ENCODE measurements at places on chromosomes 11 and 22.

- DNase-seq = no peak
Observed at GRCh38 chr11:76008474-76008873, 193.5 kb downstream of the UVRAG start.

GRCh38 chr11:2185324-2186085, 13.9 kb upstream of the TH start:
- no peak for DNase-seq

DNA sequence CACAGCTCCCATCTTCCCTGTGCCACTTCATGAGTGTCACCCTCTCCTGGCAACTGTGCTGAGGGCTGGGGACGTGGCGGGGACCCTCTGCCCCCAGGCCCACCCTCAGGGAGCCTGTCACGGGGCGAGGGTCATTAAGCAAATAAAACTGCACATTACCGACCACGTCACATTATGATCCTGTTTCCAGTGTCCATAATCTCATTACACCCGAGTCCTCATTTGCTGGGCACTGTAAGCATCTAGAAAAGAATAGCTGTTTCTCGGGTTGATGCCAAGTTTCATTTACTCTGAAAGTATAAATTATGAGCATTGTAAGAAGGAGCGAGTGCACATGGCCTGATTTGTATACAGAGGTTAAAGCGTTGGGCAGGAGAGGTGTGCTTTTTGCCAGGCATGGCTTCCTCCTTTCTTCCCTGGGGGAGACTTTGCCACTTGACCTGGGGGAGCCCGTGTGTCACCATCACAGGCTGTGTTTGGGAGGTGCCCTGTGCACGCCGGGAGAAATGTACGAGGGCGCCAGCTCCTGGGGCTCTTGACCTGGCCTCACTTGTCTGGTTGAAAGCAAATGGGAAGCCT, 50.5 kb downstream of the LRP5 start:
- DNase-seq = no peak

GRCh38 chr11:86978756-86979608, 23.8 kb upstream of the FZD4 start:
- DNase-seq = no peak

DNA sequence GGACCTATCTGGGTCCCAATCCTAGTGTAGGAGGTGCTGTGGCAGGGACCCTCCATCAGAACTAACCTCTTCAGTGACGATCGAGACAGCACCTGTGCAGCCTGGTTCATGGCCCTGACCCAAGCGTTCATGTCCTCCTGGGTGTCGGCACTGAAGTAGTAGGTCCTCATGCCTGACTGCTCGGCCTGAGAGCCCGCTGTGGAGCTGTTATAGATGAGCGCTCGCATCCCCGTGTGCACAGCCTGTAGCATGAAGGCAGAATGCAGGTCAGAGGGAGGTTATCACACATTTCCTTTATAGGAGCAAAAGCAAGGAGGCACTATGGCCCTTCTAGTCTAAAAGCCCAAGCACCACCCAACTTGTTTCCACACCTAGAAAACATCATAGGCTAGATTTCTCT, 103.0 kb downstream of the C11orf58 start:
- no peak for DNase-seq

GRCh38 chr11:121059605-121060004, 35.7 kb downstream of the TBCEL start:
- DNase-seq = no peak

DNA sequence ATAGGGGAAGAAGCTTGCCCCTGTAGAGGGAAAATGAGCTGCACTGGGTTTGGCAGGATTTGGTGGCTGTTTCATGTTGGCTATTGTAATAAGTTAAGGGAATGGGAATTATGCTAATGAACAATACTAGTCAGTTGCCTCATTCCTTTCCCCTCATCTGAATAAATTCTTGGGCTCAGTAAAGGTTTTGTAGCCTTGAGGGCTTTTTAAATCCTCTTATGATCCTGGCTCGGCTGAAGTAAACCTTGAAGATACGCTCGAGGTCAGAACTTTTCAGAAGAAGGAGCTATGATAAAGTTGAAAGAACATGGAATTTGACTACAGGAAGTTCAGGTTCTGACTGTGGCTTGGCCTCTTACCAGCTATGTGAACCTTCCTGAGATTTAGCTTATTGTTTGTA, 448.7 kb downstream of the RAB38 start:
- no peak for DNase-seq

GRCh38 chr11:67691149-67691548, 16.7 kb upstream of the ALDH3B2 start:
- no peak for DNase-seq

GRCh38 chr11:5090668-5091067, 21.3 kb downstream of the OR52E1 start:
- DNase-seq = no peak

DNA sequence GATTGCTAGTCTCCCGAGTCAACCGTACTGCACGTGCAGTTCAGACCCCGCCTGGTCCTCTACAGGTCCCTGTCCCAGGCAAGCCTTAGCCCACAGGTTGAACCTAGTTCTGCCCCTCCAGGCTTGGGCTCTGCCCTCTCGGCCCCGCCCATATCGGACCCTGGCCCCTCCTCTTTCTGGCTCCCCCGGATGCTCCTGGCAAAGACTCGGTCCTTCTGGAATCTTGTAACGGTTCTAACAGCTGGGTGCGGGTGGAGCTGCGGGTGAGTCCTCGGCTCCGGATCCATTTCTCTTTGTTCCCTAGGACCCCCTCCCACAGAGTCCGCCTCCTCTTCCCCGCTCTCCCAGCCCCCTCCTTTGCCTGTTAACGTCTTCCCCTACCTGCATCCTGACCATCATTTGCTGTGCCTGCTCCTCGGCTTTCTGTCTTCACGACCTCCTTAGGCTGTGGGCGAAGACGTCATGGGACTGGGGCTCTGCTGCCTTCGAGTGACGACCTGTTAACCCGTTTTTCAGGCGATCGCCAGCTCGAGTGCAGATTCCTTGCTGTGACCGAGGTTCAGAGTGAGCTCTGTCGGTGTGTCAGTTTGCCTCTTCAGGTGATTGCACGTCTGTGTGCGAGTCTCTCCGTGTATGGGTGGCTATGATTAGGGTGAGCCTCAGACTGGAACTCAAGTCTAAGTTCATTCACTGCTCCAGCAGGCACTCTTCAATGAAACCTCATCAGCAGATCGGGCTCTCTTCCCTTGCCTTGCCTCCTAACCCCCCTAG, at the start of gene DNHD1:
TSS of gene DNHD1 (plus strand) at position 212 of the 771 bp plus-strand sequence. CDS start 936 bp downstream, outside the sequence.
- no peak for DNase-seq

DNA sequence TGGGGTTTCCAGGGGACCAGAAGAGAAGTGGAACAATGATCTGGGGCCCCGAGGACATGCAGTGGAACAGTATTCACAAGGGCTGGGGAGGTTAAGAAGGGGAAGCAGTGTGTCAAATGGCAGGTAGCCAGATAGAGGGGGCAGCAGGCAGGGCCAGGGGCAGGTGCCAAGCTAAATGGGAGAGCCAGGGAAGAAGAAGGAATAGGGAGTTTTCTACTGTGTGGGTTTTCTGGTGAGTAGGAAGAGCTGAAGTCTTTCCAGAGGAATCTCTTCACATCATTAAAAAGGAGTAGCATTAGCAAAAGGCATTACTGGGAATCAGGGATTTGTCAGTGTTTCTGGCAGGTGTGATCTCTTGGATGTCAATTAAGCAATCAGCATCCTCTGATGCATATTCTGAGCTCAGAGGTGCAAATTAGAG, 55.8 kb downstream of the IRAG1 start:
- DNase-seq = no peak

GRCh38 chr11:86218125-86219084, 26.1 kb upstream of the EED start:
- peak; percentile 51 for DNase-seq

DNA sequence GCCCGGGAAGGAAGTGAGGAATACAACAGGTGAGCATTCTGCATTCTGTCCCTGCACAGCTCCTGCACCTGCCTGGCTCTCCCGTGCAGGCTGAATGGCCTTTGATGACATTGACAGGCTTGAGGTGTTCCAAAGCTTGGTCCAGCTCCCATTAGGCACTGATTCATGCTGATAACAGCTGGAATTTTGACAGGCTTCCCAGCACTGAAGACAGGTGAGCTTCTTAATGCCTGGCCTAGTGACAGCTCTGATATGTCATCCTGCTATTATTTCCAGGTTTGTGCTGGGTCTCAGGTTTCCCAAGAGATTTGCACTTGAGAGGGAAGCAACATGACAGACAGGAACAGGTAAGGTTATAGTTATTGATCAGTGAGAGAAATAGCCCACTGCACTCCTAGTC, 58.0 kb upstream of the MTNR1B start:
- no peak for DNase-seq

- peak; percentile 42 for DNase-seq
Observed at GRCh38 chr22:17891481-17892167, 117.4 kb upstream of the BID start.

DNA sequence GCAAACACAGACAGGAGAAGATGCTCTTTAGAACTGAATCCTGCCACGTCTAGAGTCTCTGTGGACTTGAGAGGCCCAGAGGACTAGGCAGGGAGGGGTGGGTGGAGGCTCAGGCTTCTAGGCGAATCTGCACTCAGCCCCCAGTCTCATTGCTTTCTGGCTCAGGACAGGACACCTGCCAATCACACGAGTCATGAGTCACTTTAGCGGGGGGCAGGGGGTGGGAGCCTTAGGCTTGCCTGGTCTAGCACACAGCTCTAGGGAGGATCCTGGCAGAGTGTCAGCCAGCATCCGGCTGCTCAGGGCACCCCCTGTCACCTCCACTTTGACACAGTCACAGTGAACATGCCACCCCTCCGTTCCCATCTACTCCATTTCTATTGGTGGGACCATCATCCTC, 167.7 kb downstream of the CEP164 start:
- DNase-seq = no peak

- no peak for DNase-seq
Observed at GRCh38 chr11:16312233-16312765, 44.0 kb downstream of the SOX6 start.

DNA sequence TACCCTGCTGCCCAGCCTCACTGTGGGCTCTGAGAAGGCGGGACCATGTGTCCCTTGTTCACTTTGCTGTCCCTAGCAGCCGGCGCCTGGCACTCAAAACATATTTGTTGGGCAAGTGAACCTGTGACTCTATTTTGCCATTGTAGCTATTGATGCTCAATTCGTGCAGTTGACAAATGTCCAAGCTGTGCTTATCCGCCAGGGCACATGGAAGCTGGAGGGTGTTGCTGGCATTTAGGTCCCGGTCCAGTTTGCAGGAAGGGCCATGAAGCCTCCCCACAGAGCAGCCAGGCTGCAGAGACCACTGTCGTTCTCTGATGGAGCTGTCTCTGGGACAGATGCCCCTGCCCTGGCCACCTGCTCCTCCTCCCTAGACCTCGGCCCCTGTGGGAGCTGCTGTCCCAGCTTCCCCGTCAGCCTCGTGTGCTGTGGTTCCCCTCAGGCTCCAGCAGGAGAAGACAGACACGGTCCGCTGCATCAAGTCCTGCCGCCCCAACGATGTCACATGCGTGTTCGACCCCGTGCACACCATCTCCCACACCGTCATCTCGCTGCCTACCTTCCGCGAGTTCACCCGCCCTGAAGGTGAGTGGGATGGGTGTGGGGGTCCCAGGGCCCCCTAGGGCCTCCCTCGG, 71.5 kb downstream of the FBLN1 start:
- no peak for DNase-seq

DNA sequence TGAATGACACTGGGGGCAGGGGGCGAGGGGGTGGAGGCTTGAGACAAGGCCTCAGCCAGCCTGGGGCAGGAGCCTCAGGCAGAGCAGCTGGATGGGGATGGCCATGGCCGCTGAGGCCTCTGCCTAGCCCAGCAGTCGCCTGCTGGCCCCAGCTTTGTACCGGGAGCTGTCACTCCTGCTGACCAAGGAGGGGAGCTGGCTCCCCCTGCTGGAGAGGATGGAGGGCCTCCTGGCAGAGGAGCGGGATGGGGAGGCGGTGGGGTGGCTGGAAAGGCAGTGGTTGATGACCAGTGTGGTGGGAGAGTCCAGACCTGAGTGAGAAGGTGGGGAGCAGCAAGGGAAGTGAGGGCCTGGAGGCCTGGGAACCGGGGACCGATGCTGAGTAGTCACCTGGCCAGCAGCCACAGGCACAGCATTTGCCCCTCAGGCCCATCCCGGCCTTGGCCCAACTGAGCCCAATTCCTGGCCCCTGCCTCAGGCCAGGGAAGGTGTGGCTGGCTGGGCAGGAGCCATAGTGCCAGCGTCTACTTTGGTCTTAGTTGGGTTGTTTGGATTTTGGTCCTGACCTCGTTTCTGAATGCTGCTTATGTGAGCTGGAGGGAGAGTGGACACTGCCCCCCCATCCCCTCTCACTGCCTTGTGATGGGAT, 6.0 kb upstream of the SUSD2 start:
- DNase-seq = peak; percentile 94

DNA sequence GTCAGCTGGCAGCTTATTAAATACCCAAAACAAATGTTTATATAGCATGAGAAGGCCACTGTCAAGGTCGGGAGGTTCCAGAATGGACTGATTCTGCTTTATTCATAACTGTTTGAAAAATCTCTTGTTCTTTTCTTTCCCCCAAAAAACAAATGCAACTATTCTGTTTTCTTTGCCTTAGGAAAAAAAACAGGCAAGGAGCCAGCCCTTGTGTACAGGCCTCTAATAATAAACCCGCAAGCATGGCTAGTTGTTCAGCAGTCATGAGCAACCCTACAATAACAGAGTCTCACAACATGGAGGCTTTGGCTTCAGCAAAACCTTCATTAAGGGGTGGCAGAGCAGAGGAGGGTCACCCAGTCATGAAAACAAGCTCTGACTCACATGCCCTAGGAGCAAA, 191.7 kb downstream of the KIRREL3 start:
- DNase-seq = no peak

DNA sequence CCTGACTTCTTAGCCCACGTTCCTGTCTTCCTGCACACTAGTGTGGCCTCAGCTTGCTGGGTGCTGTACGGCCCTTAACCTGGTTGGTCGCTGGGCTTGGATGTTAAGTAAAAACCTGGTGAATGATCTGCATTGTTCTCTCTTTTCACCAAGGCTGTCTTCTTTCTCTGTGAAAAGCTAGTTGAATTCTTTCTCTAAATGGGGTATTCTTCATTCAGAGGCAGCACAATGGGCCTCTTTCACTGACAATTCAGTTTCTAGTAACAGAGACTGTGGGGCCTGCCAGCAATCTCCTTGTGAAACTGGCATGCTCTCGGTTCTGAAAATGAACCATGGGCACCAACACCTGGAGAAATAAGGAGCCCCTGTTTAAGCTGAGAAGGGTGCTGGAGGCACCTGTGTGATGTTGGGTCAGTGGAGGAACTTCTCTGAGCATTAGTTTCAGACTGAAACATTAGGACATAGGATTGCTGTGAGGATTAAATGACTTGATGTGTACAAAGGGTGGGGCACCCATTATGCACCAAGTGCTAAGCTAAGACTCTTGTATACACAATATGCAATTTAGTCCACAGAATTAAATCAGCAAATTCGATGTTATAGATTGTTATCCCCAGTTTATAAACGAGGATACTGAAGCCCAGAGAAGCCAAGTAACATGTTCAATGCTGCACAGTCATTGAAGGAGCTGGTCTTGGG, 33.1 kb upstream of the ELF5 start:
- DNase-seq = no peak
